ENCODE measurements at places on chromosomes 4 and X.

- no peak for DNase-seq
Observed at GRCh38 chrX:49919617-49920016, 2.8 kb upstream of the CLCN5 start.

- DNase-seq = no peak
Observed at GRCh38 chrX:1424147-1424851, 28.4 kb downstream of the ASMTL start.

DNA sequence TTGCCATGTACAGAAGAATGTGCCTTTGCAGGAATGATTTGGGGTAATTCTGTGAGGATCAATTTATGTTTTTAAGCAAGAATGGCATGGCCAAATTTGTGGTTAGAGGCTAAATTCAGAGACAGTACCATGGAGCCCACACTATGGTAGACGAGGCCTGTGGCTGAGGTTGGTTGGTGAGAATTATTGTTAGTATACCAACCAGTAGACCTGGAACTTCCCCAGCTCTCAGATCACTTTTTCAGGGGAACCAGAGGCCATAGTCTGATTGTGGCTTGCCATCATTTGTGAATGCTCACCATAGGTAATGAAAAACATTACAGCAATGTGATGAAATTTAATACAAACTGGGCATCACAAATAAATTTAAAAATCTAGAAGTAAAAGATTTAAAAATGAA is 56.3 kb downstream of the SHISA3 start:
- no peak for DNase-seq

GRCh38 chr4:185201977-185202962 is 1.5 kb downstream of the CFAP97 start:
- no peak for DNase-seq

DNA sequence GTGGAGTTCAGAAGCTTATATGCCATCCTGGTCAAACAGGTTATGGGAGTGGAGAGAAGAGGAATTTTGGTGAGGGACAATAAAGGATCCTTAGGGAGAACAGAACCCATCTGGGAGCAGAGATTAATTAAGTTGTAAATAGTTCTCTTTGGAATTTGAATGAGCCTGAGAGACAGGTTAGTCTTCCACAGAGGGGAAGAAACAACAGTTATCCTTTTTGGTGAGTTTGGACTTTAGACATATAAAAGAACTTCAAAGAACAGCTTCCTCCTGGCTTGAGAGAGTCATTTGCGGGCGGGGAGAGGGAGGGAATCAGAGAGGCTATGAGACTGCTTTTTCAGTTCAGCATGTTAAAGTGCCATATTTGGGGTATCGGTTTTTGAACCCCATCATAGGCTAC is 793.3 kb upstream of the MAGEB2 start:
- no peak for DNase-seq

DNA sequence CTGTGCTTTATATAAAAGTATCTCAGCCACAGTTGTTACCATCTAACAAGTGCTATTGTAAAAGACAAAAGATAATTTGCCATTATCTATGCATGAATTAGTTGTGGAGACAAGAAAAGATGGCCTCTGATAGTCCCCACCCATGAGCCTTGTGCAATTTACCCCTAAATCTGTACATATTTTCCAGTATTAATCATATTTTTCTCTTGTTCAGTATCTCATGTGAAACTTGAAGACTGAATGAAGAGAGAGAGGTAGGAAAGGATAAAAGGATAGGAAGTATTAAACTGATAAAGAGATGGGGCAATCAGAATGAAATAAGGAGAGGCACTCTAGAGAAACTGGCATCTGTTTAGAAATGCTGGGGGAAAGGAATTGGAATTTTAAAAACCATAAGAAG is 3.7 kb downstream of the MYOZ2 start:
- no peak for DNase-seq
